Right renal cortex interstitium (tissue), 3 donors: ENCODE measurements at places on chromosomes 1 and 21. TPM values are rescaled to one million over a fixed set of nuclear protein-coding genes. Genes with fewer than 3 reads are reported as not detected.

The CHD5 gene
- 0.39 TPM for polyA plus RNA-seq

The AMIGO1 gene
- polyA plus RNA-seq = 8.8 TPM

The IGSF9 gene
- polyA plus RNA-seq = 10.7 TPM

The VWA5B1 gene
- polyA plus RNA-seq = 1.2 TPM

DNA sequence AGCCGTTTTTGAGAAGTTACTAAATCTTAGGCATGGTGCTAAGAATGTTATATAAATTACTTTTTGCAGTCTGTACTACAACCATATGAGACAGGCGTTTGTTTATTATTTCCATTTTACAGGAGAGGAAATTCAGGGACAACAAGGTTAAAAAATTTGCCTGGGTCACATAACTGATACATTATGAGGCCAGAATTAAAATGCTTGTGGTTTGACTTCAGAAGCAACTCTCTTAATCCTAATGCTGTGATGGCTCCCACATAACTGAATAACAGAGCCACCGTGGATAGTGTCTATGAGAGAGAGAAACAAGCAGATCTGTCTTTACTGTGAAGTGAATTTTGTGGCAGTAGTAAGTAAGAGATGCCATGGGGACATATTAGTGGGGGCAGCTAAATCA is 184.9 kb downstream of the NCAM2 start:
- DNase-seq = no peak

DNA sequence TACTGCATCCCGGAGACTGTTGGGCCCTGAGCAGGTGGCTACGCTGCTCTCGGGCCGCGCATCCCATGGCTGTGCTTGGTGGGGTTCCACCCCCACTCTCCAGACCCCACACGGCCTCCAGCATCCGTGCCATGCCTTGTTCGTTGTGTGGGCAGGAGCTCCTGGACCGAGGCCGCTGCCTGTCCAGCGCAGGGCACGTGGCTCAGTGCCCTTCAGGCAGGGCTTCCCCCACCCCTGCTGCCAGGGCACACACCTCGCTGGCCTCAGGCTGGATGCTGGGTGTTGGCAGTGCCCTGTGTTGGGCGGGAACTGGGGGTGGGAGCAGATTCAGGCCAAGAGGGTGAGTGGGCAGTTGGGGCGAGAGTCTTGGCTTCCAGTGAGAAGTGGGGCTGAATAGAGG is 9.9 kb downstream of the PRKCZ start:
- DNase-seq = no peak

GRCh38 chr21:38303300-38303699 is 46.5 kb downstream of the KCNJ15 start:
- no peak for DNase-seq

DNA sequence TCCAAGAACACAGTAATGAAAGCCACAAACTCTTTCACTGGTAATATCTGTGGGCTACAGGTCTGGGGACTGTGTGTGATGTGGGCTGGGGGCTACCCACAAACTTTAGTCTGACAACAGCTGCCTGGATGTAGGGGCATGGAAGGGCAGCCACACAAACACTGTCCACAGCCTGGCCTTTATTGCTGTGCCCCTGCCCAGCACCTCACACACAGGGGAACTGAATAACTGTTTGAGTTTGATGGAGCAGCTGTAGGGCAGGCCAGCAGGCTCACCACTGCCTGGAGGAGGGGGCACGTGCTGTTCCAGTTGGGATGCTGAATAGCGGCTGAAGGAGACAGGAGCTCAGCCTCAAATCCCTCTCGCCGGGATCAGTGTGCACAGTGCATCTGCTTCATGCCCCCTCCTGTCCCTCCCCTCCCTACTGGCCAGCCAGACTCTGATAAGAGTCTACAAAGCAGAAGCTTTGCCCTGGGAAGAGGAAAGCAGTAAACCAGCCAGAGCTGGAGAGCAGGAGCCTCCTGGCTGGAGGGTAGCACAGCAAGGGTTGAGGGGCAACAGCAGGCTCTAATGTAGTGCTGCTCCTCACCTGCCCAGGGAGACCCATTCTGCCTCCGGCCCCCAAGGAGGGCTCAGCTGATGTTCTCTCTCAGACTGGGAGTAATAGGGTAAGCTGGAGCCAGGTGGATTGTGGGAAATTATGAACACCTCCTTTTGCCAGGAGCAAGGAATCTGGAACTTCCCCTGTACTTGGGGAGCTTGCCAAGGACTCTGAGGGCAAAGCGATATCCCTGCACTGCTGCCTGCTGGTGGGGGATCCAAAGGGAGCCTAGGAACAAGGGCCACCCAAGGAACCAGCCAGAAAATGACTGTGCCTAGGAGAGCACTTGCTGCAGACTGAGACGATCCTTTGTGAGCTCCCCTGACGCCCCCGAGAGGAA is 70.2 kb upstream of the GOLT1A start:
- DNase-seq = no peak

DNA sequence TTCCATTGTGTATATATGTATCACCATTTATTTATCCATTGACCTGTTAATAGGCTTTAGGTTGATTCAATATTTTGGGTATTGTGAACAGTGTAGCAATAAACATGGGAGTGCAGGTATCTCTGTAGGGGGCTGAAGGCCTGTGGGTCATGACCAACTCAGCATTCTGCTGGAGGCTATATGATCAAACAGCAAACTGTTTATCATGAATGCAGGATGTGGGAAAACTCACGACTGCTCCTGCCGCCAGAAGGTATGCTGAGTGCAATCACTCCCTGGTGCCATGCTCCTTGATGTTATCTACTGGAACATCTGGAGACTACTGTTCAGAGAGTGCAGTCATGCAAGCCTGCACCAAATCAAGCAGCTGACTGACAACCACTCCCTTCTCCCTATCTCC is 275.2 kb downstream of the COL11A1 start:
- no peak for DNase-seq

- no peak for DNase-seq
Observed at GRCh38 chr1:172673761-172674160, 14.9 kb downstream of the FASLG start.
